ENCODE measurements at places on chromosomes 1 and 21. TPM values are rescaled to one million over a fixed set of nuclear protein-coding genes. Genes with fewer than 3 reads are reported as not detected.

NAV1 gene
- 20.8 TPM for polyA plus RNA-seq

KRTAP10-6 gene
- polyA plus RNA-seq = not detected

DNA sequence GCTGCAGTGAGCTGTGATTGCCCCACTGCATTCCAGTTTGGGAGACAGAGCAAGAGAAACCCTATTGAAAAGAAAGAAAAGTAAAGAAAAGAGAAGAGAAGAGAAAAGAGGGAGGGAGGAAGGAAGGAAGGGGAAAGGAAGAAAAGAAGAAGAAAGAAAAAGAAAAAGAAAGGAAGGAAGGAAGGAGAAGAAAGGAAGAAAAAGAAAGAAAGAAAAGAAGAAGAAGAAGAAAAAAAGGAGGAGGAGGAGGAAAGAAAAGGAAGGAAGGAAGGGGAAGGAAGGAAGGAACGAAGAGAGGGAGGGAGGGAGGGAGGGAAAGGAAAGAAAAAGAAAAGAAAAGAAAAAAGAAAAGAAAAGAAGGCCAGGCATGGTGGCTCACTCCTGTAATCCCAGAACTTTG lies 10.2 kb downstream of the SLC5A9 start:
- no peak for DNase-seq

CD53 gene
- 5.2 TPM for polyA plus RNA-seq

GRCh38 chr21:38898422-38899096 lies 92.8 kb downstream of the ETS2 start:
- no peak for DNase-seq

GRCh38 chr1:38241594-38242334 lies 195.2 kb upstream of the POU3F1 start:
- DNase-seq = no peak

GRCh38 chr1:119353836-119354235 lies 14.7 kb upstream of the HAO2 start:
- DNase-seq = no peak

DNA sequence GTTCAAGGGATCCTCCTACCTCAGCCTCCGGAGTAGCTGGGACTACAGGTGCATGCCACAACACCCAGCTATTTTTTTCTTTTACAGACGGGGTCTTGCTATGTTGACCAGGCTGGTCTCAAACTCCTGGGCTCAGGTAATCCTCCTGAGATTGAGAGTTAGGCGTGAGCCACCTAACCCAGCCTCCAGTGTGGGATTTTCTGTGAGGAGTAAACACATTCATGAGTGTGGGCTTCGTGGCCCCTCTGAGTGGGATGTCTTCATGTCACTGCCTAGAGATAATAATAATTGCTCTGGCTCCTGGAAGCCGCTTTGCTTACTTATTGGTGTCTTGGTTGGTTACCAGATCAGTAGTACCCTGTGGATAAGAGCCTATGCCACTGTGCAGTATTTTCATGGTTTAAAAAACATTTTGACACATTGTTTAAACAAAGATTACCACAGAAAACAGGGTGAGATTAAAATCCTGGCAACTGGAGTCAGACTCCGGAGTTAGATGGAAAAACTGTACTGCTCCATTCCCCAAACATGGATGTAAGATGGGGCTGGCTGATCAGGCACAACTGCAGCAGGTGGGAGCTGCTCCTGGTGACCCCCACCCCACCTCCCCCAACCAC lies 159.1 kb upstream of the RAB4A start:
- no peak for DNase-seq

DNA sequence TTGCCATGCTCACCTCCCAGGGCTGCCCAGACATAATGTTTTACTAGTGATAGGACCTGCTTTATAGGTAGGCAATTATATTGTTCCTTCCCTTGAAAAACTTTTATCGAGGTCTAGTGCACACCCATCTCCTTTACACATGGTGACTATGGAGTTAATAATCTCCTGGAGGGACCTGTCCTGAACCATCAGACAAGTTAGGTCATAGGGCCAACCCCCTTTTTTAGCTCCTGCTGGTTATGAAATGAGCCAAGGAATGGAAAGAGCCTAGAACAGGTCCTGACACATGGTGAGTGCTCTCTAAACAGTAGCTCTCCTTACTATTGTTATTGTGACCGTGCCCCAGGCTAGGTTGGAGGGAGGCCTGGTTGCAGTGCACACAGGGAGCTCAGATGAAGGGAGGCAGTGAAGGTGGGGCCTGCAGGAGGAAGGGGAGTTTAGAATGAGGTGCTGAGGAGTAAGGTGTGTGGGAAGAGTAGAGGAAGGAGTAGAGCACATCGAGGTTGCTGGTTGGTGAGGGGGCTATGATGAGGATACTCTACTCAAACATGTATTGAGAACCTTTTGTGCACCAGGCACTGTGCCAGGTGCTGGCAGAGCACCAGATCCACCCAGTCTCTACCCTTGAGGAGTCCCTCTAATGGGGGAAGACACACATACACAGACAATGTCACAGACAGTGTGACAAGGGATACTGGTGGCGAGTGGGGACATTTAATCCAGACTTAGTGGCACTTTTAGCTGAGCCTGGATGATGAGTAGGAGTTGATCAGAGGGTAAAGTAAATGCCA lies 14.1 kb upstream of the LMNA start:
- no peak for DNase-seq

DNA sequence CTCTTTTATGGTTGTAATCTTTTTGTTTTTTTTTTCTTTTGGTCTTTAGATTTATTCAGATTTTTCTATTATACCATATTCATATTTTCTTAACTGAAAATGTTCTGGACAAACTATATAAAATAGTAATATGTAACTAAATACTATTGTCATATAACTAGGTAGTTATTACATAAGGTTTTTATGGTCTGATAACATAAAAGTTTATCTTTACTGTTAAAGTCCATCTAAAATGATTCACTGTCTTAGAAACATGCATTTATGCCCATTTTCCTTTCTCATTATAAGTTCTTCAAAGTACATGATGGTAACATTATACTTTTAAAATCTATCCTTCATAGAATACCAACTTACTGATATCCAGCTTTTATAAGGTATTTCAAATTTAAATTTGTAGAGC lies 29.1 kb downstream of the IARS2 start:
- no peak for DNase-seq

- DNase-seq = no peak
These were observed 43.2 kb upstream of the POFUT2 start for GRCh38 chr21:45330851-45331261.

NPHS2 gene
- polyA plus RNA-seq = 427 TPM

- no peak for DNase-seq
These were observed 52.7 kb upstream of the ATP5PO start for GRCh38 chr21:33968080-33968994.

DNA sequence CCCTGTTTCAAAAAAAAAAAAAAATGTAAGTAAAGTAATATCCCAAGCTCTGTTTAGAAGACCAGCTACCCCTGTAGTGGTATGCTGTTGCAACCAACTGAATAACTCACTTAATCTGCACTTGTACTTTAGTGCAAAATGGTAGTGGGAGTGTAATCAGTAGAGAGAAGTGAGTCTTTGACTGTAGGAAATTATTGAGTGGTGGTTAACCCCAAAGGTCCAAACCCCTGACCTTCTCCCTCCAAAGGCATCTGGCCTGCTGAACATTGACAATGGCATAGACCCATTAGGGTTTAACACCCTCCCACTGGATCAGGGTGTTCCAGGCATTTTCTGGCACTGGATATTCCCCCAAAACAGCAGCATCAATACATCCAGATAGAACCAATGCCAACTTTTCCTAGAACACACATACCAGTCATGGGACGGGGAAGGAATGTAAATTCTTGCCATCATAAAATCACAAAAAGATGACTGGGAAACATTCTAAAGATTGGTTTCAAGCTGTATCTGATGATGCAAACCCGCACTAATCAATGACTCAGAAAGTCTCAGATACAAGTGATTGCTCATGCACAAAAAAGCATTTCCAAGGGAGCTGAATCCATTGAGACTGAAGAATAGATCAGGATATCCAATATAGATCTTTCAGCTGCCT lies 110.3 kb downstream of the MRPL39 start:
- DNase-seq = no peak

CCDC27 gene
- 0.20 TPM for polyA plus RNA-seq

DNA sequence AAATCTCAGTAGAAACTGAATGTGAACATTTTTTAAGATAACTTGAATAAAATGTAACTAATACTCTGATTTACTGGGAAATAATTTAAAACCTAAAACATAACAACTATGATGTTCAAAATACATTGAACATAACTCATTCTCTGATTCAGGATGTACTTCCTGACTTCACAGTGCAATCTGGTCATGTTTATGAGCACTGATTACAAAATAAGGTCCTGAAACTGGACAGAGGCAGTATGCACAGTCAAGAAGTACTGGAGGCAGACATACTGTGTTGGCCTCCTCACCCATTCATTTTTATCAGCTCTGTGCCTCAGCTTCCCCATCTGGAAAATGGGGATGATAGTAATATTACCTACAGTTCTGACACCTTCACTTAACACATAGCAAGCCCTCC lies 651.3 kb downstream of the PTPRC start:
- DNase-seq = no peak

All from right renal pelvis (tissue), 4 donors.